ENCODE measurements at places on chromosomes 2 and 18.

- no peak for DNase-seq
Observed at GRCh38 chr2:174688079-174688478, 76.2 kb downstream of the CHRNA1 start.

DNA sequence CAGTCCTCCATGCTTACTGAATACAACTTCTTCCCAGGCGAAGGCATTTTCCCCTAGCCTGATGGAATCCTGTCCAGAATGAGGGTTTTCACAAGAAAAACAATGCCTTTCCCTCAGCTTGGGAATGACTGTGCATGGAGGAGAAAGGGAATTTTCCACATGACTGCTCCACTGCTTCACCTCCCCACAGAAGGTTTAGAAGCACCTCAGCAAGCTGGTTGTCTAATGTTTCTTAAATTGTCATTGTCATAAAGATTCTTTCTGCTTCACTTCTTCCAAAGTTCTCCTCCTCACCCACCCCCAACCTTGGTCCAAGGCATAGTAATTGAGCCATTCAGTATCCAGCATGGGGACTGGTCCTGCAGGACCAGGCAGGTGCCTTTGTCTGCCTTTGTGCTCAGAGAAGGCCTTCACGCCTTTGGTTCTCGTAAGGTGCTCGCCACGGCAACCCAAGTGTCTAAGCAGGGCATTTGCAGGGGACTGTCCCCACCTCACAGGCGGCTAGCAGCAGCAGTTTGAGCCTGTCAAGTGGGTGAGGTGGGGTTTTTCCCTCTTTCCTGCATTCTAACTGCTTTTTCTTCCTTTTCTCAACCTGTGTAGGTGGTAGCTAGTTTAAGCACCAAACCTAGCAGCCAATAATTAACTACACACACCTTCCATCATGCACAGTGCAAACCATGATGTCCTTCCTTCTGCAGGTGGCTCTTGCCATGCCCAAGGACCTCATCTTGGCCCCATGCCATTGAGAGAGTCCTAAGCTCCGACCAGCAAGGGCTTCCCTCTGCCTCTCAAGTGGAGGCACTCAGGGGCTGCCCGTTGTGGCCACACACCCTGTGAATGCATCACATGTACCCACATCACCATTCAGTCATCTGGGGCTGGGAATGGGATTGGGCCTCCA, 65.7 kb upstream of the BCL2L11 start:
- no peak for DNase-seq

DNA sequence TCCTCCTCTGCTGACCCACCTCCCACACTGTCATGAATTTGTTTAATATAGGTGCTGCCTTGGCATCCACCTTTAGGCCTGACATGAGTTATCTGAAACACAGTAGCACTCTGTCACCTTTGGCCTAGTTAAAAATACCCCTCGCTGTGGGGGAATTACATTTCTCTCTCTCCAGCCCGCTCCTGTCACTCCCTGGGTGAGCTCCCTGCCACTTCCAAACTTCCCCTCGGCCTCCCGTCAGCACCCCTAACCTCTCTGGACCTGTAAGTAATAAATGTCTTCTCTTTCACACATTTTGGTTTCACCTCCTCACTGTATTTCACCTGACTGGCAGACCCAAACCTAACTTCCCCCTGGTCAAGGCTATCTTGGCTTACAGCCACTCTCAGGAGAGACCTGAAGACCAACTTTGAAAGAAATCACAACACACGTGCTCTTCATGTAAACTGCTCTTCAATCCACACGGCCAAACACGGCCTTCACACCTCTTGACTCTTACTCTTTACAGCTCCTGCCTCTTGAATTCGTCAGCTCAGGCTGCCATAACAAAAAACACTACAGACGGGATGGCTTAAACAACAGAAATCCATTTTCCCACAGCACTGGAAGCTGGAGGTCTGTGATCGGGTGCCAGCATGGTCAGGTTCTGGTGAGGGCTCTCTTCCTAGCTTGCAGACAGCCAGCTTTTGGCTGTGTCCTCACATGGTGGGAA, 28.3 kb downstream of the REEP1 start:
- no peak for DNase-seq

DNA sequence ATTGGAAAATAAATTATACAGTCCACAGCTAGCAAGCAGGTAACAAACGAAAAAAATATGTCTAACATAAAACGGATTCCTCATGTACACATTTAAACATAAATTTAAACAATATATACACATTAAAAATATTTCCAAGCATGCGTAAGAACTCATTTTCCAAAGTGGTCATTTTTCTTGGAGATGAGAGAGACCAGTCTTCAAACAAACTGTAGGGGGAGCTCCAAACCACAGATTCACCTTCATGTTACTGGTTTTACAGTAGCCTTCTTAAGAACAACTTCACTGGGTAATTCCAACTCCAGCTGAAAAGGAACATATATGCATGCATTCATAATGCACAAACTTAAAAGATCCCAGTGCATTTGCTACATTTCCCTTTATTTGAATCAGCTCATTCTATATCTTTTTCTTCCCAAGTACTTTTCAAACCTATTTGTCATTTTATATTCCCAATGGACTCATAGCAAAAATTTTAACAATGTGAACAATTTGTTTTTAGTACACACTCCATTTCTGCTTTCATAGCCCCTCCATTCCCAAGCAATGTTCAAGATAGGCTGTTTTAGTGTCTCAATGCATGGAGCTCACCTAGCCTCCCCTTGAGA, 4.7 kb upstream of the STAMBP start:
- DNase-seq = peak; percentile 28

GRCh38 chr2:75108937-75109482, 90.3 kb downstream of the TACR1 start:
- DNase-seq = no peak

- no peak for DNase-seq
Observed at GRCh38 chr2:174198846-174199564, 49.3 kb downstream of the OLA1 start.

- no peak for DNase-seq
Observed at GRCh38 chr2:223995569-223995968, 38.3 kb downstream of the MRPL44 start.

DNA sequence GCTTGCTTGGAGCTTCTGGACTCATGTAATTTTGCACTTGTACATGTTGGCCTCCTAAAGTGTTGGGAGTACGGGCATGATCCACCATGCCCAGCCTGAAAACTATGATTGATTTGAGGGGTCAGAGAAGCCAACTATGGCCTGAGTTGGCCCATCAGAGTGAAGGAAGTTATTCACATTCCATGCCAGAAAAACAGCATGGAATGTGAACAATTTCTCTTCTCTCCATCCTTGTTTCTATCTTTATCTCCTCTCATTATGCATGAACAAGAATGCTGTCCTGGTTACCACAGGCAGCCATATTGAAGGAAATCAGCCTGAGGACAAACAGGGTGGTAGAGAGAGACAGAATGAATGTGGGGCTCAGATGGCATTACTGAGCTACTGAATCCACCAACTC, 3.5 kb upstream of the CD226 start:
- no peak for DNase-seq

DNA sequence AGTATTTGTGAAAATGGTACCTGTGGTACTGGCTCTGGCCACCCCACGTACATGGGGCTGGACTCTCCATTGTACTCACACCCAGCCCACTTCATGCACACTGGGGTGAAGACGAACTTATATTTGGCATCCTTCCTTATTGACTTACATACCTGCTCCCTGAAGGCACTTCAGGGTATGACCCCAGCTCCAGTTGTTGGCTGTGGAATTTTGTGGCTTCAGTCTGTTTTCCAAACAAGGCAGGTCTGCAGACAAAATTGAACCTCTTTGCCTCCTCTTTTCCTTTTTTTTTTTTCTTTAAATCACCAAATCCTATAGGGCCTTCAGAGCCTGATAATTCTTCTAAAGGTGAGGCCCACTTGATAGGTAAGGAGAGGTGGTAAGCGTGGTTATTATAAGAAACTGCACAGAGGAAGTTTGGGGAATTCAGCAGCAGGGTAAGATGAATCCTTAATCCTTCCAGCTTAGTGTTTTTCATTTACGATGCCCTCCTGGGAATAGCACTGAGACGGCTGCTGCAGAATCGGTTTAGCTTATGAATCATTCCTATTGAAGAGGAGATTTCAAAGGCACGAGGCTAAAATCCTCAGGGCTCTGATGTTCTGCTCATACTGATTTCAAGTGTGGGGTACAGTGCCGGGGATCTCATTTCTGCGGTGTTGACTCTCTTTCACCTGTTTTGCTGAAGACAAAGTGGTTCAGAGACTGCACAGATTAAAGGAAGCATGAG, 55.2 kb downstream of the KIF5C start:
- DNase-seq = no peak

DNA sequence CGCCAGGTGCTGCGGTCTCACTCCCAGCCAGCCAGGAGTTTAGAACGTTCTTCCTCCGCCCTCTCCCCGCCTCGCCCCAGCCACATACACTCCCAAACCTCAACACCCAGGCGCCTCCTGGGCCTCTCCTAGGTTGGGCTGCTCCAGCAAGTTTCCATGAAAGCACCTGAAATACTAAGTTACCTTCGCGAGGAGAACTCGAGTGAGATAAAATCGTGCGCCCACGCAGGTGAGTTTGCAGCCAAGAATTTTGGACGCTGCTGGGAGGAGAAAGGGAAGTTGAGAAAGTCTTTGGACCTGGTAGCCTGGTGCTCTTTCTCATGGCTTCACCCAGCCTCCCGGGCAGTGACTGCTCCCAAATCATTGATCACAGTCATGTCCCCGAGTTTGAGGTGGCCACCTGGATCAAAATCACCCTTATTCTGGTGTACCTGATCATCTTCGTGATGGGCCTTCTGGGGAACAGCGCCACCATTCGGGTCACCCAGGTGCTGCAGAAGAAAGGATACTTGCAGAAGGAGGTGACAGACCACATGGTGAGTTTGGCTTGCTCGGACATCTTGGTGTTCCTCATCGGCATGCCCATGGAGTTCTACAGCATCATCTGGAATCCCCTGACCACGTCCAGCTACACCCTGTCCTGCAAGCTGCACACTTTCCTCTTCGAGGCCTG, at the start of gene GPR39:
GPR39 (plus strand) TSS at position 83 of the 673 bp plus-strand sequence.
- DNase-seq = no peak

DNA sequence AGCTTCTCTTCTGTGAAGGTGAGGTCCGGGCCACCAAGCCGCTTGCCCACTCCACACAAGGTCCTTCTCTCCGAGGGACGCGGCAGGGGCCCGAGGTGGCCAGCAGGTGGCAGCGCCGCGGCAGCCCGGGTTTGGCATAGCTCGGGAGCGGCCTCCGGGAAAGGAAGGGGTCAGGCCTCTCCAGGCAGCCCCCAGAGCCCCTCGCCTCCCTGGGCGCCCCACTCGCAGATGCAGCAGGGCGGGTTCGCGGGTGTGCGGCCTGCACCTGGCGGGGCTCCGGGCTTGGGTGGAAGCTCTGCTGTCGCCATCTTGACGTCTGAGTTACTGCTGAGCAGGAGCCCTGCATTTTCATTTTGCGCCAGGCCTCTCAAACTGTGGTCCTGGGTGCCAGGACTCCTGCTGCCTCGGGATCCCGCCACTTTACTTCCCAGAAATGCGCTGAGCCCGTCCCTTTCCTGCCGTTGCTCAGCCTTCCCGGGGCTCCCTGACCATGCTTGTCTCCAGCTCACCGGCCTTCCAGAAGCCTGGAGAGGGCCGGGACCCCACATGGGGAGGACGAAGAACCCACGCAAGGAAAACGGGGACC, 18.6 kb upstream of the NCL start:
- DNase-seq = peak; percentile 71

- no peak for DNase-seq
Observed at GRCh38 chr2:70894765-70895164, 40.9 kb upstream of the ATP6V1B1 start.

DNA sequence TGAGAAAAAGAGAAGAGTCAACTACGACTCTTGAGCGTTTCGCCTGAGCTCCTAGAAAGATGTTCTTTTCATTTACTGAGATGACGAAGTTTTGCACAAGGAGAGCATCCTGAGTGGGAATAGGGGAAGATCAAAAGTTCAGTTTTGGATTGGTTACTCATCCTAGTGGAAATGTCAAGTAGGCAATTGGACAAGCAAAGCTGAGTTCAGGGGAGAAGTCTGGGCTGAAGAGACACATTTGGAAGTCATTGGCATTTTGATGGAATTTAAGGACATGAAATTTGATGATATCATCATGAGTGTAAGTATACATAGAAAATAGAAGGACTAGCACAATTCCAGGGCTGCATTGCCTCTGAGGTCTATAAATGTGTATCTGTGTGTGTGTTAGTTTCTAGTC, 416.6 kb downstream of the RAD51AP2 start:
- no peak for DNase-seq

- DNase-seq = no peak
Observed at GRCh38 chr2:5123582-5124196, 568.5 kb upstream of the SOX11 start.

DNA sequence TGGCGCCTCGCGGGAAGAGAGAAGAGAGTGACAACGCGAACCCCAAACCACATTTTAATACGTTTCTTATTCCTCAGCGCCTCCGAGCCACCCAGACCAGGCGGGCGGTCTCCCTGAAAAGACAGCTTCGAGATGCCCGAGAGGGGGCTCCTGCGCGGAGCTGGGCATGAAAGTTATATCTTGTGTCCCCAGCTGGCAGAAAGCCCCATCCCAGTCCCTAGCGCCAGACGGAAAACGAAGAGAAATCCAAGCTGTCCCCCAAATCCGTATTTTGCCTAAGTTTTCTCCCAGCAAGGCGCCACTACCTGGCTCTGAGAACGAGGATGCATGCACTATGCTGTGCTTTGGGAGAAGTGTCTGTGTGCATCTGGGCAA, 797 bp downstream of the NXPH2 start:
- DNase-seq = no peak

DNA sequence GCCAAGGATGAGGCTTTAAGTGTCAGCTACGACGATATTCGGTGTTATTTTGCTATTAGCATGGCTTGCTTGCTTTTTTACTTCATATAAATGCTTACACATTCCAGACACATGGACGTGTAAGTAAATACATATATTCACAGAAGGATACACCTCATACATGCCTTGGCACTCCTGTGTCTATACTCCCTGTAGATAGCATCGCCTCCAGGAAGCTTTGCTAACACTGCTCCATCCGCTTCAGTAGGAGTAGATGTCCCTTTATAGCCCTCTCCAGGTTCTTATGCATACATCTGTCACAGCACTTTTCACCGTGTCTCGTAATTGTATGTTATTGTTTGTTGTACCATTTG, 27.5 kb upstream of the KCTD1 start:
- no peak for DNase-seq

GRCh38 chr2:178550352-178550751, 70.1 kb downstream of the PLEKHA3 start:
- no peak for DNase-seq

GRCh38 chr2:189253836-189254235, 74.3 kb upstream of the COL5A2 start:
- no peak for DNase-seq

DNA sequence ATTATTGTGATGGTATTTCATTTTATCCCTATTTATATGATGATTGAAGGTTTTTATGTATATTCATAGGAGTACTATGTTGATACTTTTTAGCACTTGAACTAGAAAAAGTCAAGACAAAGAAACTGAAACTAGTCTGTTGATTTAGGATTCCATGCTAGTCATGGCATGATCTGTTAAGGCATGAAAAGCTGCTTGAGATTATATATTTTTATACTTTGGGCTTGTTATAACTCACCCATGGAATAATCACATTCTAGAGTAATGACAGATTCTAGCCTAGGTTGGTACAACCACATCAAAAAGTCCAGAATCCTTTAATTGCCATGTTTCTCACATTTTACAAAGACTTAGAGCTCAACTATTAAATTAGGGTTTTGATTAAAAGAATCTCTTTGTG, 472.6 kb upstream of the CELF4 start:
- DNase-seq = no peak

GRCh38 chr2:38720613-38721241, 30.4 kb downstream of the SRSF7 start:
- no peak for DNase-seq

All from stimulated activated CD4-positive, alpha-beta T cell treated with anti-CD3 and anti-CD28 coated beads, Interleukin-1b, Interleukin-23, amount 100 ng/mL, for 4 hours (primary cell).